ENCODE measurements at places on chromosomes 6 and 20.

DNA sequence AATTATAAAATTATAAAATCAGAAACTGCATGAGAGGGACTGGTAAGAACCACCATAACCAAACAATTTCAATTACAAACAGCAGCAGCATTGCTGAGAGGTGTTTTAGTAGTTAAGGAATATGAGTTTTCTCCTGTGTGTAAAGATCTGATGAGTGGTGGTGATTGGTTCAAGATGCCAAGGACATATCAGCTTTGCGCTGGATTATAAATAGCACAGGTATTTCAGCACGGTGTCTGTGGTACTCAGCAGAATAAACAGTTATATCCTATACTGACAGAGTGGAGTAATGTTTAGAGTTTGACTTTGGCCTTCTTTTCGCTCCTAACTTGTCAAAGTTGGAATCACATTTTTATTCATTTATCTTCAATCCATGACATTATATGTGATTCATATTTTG, 501.0 kb downstream of the CDH26 start:
- no peak for DNase-seq

GRCh38 chr6:90294989-90295853, 1.4 kb downstream of the BACH2 start:
- DNase-seq: no peak

DNA sequence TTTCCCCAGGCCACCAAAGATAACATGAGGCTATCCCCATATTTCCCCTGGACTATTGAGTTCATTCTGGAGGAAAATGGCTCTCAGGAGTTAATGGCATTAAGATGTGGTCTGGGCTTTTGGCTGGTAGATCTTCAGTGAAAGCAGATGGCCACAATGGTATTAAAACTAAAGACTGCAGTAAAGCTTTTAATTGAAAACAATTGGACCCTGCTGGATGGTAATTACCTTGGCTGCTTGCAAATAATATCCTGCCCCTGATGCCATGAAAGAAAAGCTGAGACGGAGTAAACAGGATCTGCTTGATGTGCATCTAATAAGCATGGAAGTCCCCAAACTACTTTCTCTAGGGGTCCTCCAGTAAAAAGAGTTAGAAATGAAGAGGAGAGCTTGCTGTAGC, 255.8 kb downstream of the QKI start:
- no peak for DNase-seq

GRCh38 chr6:96460052-96460700, 61.4 kb upstream of the UFL1 start:
- no peak for DNase-seq

DNA sequence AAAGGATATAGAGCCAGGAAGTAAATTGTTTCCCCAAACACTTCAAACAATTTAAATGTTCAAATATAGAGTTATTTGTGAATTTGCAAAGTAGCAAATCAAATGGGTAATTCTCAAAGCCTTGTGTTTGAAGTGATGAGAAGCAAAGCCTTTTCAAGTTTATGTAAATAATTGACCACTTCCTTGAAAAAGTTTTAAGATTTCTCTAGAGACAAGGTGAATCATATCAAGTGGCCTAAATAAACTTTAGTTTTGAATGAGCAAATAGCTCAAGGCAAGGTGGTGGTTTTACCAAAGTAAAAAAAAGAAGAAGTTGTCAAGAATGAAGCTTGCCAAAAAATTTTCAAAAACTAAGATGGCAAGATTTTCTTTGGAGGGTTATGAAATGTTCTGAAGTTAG, 42.6 kb upstream of the IFNGR1 start:
- no peak for DNase-seq
